ENCODE measurements at places on chromosomes 5 and 9.

DNA sequence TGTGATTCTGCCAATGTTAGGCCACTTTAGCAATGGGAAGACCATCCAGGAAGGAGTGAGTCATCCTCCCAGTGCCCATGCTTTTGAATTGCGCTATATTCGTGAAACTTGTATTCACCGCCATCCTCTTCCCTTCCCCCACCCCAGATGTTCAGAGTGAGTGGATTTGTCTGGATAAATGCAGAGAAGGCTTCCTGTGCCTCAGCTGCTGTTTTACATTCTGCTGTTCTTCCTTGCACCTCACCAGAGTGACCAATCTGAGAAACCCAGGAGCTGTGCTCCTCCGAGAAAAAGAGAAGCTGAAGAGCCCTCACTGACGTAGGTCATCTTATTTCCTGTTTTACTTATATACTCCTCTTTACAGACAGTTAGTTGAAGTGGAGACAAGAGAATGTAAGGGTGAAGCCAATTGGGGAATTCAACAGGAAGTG is 24.6 kb upstream of the SVEP1 start:
- DNase-seq, result no peak

GRCh38 chr5:166086568-166086967 is 2204.9 kb upstream of the WWC1 start:
- DNase-seq, result no peak

- DNase-seq, result no peak
Observed at GRCh38 chr9:32969270-32969669, 32.2 kb downstream of the APTX start.

DNA sequence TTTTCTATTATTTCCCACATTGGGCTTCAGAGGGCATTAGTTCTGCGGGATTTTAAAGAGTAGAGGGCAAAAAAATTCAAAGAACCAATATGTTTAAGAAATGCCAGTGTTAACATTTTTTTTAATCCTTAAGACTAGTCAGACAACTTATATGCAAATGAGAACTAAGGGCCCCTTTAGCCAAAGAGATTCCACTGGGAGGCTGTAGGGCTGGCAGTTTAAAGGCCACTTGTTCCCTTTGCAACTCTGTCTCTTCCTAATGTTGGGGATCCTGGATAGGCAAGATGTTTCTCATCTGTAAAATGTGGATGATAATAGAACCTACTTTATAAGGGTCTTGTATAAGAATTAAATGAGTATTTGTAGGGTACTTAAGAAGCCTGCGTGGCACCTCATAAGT is 1395.9 kb downstream of the PTPRD start:
- DNase-seq, result no peak

DNA sequence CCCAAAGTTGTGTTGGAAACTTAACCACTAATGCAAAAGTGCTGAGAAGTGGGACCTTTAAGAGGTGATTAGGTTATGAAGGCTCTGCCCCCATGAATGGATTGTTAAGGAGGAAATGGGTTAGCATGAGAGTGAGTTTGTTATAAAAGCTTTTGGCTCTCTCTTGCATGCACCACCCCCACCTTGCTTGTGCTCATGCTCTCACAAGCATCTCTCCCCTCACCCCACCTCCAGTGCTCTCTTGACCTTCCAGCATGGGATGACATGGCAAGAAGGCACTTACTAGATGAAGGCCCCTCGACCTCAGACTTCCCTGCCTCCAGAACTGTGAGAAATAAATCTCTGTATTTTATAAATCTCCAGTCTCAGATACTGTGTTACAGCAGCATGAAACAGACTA is 52.8 kb downstream of the RICTOR start:
- no peak for DNase-seq

- no peak for DNase-seq
Observed at GRCh38 chr9:88011005-88011766, 36.9 kb upstream of the CDK20 start.

- DNase-seq, result no peak
Observed at GRCh38 chr9:34179213-34180136, 632 bp downstream of the UBAP1 start.

GRCh38 chr9:75152416-75152815 is 64.1 kb downstream of the OSTF1 start:
- peak; percentile 71 for DNase-seq

- DNase-seq, result no peak
Observed at GRCh38 chr5:2193142-2193541, 310.4 kb upstream of the IRX4 start.

DNA sequence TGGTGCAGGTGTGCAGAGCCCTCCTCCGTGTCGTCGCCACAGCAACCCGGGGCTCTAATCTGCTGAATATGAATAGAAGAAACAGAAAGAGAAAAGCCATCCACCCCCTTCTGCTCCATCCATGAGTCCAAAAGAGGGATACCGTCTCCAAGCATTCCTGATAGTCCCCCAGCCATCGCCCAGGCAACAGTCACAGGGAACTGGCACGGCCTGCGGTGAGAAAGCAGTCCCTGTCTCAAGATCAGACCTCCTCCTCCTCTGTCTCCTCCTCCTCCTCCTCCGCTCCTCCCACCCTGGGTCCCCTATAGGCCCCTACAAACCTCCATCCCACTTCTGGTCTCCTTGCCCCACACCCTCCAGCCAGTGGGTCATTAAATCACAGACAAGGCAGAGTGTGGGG is 308.1 kb upstream of the MPDZ start:
- DNase-seq, result no peak

- DNase-seq, result no peak
Observed at GRCh38 chr5:1298067-1298551, 3.2 kb upstream of the TERT start.

DNA sequence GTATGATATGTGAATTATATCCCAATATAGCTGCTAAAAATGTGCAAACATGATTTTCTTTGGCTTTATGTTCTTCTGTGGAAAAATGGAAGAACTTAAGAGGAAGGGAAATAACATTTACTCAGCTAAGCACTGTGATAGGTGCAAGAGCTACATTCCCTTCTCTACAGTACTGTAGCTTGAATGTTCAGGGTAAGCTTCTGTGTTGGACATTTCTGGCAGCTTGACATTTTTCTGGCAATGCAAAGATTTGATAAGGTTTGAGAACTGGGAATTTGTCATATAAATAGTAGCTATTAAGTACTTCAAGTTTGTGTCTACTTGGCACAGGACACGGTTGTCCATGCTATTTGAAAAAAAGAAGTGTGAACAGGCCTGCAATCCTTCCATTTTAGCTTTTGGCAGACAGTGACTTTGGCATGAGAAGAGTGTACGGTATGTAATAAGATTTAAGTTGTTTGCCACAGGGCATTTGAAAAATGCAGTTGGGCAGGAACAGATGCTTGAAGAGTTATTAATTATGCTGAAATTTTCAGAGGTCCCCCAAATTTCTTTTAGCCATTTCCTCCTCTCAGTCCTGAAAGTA is 77.6 kb downstream of the KIF4B start:
- DNase-seq, result no peak

DNA sequence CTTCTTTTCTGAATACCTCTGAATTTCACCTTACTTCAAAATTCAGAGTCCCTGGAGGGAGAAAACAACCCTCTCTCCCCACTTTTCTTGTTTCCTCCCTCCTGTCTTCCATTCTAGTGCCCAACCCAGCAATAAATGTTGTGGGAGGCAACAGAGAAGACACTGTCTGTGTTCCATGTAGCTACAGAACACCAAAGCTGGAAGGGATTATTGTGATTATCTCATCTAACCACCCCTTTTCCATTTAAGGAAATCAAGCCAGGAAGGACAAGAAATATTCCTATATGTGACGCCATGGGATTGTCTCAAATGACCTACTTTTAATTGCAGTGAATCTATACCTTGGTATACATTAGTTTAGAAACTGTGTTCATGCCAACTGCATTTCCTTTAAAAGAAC is 476.6 kb upstream of the TNC start:
- DNase-seq, result no peak

DNA sequence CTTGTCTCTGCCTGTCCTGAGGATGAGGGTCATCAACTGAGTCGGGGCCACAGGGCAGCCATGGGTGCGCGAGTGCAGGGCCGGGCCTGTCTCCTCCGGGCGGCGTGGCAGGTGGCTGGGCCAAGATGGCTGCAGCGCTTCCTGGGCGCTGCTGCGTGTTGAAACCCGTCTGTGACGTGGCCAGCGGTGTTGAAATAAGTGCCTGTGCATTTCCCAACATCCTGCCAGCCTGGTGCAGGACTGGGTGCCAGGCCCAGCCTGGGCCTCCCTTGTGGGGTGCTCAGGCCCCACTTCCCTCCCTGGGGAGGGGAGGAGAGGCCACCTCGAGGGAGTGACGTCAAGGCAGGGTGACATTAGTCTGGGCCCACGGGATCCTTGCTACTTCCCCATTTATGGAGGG is 45.5 kb downstream of the RXRA start:
- DNase-seq, result no peak

DNA sequence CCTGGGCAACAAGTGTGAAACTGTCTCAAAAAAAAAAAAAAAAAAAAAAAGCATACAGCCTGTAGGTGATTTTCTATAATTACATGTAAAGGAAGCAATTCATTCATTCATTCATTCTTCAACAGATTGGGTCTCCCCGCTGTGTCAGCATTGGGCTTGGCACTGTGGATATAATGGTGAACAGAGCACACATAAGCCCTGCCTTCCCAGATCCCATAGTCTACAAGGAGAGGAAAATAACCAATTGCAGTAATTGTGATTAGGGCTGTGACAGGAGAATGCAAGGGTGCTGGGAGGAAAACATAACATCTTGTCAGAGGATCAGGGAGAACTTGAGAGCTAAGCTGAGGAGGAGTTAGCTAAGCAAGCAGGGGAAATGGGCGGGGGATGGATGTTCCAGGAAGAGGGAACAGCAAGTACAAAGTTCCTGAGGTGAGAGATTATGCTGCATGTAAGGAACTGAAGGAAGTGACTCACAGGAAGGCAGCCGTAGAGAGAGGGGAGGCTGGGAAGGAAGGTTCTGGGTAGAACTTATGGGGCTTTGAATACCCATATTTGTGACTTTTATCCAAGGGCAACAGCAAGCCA is 24.0 kb upstream of the KLF9 start:
- no peak for DNase-seq

DNA sequence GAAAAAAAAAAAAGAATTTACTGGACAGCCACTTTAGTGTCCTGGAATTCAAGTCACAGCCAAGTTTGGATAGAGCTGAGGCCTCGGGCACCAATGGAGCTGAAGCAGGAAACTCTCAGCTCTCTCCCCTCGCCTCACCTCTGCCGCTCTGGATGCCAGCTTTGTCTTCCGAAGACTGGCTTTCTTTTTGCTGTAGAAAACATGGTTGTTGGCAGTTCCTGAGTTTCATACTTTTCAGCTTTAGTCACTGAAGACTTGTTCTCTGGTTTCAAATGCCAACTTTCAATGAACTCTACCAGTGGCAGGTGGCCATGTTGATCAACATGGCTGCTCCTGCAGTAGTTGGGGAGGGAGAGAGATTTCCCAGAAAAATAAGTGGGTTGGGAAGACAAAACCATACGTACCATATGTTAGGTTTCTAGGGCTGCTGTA is 142.2 kb downstream of the SNX18 start:
- DNase-seq, result no peak

- DNase-seq, result no peak
Observed at GRCh38 chr5:90987726-90988125, 395.4 kb downstream of the ARRDC3 start.

- no peak for DNase-seq
Observed at GRCh38 chr5:156199045-156199444, 127.9 kb upstream of the SGCD start.
